Right renal pelvis (tissue), 4 donors: ENCODE measurements at places on chromosomes 12 and 14. TPM values are rescaled to one million over a fixed set of nuclear protein-coding genes. Genes with fewer than 3 reads are reported as not detected.

DNA sequence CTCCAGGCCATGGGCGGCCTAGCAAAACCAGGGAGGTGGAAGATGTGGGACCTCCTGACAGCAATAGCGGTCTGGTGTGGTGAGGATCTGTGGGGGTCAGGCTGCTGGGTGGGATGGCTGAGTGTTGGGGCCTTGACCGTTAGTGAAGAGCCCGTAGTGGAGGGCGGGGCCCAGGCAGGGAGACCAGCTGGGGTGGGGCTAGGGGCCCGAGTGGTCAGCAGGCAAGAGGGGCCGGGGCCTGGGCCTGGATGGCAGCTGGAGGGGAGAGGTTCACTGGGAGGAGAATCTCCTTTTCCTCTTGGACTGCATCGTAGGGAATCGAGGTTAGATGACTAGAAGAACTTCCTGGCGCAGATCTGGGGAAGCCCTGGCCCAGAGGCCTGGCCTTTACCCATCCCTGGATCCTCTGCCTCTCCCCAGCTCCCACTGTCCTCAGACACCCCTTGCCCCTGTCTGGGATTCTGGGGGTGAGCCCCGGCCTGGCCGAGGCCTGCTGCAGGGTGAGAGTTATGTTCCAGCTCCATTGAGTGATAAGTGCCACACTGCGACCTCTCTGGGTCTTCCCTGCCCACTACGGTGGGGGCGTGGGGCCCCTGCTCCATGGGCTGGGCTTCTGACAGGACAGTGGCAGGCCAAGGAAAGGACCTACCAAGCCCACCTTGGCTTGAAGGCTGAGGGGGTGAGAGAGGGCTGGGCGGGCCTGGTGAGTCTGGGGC lies 47.1 kb downstream of the KRT80 start:
- DNase-seq, result no peak

Gene ACVRL1
- 34.3 TPM for polyA plus RNA-seq

DNA sequence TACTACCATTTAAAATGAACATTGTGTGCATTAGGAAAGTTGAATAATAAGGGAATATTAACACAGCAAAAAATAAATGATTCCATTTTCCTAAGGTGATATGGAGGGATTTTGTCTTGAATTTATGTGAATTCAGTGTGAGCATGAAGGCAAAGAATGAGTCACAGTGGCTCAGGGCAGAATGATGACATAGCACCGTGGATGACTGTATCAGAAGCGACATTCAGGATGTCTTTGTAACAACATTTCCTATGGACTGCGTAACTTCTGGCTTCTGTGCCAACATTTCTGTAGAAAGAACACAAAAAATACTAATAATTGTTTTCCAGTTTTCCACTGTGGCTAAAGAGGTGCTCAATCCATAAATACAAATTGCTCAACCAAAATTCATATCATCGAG lies 54.6 kb downstream of the TTC8 start:
- no peak for DNase-seq

GRCh38 chr12:109377139-109377685 lies 29.5 kb downstream of the MYO1H start:
- no peak for DNase-seq

- no peak for DNase-seq
These were observed 25.6 kb downstream of the STX2 start for GRCh38 chr12:130813436-130813835.

Gene KCNJ8
- polyA plus RNA-seq, result 19.3 TPM

- DNase-seq, result no peak
These were observed 57.7 kb downstream of the WDR20 start for GRCh38 chr14:102197317-102197853.

Gene KRT85
- polyA plus RNA-seq, result not detected

Gene LAG3
- 1.6 TPM for polyA plus RNA-seq

DNA sequence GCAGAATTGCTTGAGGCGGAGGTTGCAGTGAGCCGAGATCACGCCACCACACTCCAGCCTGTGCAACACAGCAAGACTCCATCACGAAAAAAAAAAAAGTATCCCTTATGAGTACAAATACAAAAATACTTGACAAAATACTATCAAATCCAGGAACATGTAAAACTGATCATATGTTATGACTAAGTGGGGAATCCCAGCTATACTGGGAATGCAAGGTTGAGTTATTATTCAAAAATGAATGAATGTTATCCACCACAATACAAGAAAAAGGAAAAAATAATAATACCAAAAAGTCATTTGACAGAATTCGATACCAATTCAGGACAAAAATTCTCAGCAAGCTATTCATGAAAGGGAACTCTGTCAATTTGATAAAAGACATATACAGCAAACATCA lies 32.6 kb downstream of the MOK start:
- no peak for DNase-seq

DNA sequence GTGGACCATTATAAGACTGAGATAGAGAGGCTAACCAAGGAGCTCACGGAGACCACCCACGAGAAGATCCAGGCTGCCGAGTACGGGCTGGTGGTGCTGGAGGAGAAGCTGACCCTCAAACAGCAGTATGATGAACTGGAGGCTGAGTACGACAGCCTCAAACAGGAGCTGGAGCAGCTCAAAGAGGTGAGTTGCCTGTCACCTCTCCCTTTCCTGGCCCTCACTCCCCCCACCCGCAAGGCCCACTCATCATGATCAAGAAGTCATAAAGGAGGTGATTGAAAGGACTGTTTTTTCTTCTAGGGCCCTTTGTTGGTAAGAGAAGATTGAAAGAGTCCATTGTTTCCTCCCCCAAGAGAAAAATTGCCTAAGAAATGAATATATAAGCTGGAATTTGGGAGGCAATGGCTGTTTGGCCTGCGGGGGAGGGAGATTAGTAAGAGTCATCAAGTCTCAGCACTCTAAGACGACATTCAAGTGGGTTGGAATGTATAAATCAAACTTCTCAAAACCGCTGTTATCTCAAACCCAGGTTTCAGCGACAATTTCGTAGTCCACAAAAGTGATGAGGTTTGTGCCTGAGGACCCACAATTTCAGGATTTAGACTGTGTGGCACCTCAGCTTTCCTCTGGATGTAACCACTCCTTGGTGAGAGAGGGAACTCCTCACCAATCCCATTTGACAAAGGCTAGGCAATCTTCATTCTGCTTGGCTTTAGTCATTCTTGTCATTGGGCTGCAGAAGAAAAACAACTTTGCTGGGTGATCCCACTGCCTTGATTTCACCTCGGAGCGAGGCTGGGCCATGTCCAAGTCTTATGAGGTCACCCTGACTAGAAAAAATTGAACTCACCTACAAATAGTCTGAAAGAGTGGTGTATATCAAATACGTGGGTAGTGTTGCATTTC lies 966 bp downstream of the BICD1 start:
- DNase-seq, result no peak

DNA sequence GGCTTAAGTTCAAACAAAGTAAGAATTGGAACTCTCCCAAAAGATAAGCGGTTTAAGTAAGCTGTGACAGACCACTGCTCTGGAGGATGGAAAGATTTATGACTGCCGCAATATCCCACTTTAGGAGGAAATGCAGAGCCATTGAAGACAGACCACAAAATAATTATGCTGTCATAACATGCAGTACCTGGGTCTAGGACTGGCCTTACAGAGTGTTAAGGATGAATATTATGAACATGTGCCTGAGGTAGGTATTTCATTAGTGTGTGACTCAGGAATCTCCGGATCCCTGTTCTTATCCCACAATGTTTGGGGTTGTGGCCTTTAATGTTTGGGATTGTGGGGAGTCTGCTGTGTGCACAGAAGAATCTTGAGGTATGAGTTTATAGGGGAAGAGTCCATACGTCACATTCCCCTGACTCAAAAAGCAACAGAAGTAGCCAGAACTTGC lies 114.9 kb downstream of the SAMD4A start:
- DNase-seq, result no peak

Gene RAPGEF3
- 56.7 TPM for polyA plus RNA-seq

- DNase-seq, result no peak
These were observed 30.9 kb downstream of the MYO1H start for GRCh38 chr12:109378569-109378968.

Gene CIT
- polyA plus RNA-seq, result 16.3 TPM

DNA sequence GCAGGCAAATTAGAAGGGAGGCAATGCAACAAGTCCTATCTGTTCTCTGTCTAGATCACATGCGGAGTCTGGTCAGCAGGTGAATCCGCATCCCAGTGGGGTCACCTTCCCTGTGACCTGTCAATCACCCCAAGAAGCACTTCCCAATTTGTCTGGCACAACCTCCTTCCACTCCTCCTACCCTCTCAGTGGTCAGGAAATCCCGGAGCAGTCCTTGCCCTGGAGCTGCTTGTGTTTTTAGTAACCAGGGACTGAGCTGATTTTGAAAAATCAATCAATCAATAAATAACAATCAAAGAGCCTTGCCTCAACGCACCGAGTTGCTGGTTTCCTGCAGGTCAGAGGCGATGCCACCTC lies 572 bp upstream of the ACSS3 start:
- DNase-seq, result no peak

Gene ANO2
- 3.7 TPM for polyA plus RNA-seq
